ENCODE measurements at places on chromosomes 6 and 20. TPM values are rescaled to one million over a fixed set of nuclear protein-coding genes. Genes with fewer than 3 reads are reported as not detected.

The ARFGAP1 gene
- total RNA-seq, result 76.6 TPM

The PPP1R16B gene
- 143 TPM for total RNA-seq

The SLC17A3 gene
- total RNA-seq, result 1.7 TPM

The GTSF1L gene
- not detected for total RNA-seq

The PRSS16 gene
- 5.6 TPM for total RNA-seq

Measured in activated T-cell treated with anti-CD3 and anti-CD28 coated beads, Interleukin-2, amount 50 U/mL, for 72 hours (primary cell).